ENCODE measurements at places on chromosomes 2 and 18.

GRCh38 chr2:159518321-159519005 lies 97.9 kb downstream of the BAZ2B start:
- DNase-seq = no peak

DNA sequence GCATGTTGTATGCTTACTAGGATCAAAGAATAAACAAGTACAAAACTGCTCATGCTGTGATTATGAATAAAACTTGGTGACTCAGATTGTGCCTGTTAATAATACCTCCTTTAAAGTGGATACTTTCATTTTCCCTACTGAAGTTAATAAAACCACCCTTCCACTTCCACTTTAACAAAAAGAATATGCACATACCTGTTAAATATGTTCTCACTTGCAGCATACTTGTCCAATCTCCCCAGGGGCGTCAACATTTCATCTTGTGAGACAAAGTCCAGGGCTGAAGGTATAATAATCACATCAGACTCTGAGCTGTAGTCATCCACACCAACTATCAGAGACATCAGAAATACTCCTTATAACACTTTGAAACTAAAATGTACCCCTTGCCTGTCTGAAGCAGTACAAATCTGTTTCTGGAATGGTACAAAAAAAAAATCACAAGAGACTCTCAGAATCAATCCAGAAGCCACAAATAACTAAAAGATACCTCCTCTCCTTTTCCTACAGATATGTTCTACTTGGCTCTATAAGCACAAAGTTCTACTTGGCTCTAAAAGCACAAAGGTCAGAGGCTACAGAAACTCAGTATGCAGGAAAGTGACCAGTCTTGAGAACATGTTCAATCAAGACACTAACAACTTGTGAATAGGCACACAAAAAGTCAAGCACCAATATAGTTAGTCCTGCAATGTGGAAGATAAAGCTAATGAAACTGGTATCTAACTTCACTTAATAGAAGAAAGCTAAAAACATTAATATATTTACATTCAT lies 19.3 kb downstream of the PPP4R1 start:
- DNase-seq = no peak

DNA sequence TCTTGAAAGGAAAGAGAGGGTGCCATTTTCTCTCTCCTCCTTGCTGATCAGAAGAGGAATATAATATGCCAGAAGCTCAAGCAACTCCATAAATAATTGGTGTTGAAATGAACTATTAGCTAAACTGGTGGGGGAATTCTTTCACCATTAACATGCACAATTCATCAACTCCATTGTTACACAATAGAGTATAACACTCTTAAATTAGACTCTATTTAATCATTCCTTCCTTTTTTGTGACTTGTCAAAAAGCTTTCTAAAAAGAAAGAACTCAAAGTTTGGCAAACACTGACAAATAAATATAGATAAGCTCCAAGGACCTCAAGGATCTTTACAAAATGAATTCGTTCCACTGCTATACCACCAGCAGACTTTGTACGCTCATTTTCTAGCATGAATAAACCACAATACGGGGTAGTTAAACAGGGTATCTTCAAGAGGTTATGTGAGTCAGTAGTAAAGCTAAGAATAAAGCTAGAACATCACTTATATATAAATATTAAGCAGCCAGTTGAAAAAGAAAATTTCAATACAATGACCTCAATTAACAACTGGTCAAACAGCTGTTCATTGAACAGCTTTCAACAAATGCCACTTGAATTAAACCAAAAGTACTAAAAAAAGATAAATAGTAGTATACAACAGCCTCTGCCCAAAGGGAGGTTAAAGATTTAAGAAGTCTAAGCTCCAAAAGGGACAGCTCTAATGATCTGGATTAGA lies 6.4 kb downstream of the TRAK2 start:
- DNase-seq = no peak

DNA sequence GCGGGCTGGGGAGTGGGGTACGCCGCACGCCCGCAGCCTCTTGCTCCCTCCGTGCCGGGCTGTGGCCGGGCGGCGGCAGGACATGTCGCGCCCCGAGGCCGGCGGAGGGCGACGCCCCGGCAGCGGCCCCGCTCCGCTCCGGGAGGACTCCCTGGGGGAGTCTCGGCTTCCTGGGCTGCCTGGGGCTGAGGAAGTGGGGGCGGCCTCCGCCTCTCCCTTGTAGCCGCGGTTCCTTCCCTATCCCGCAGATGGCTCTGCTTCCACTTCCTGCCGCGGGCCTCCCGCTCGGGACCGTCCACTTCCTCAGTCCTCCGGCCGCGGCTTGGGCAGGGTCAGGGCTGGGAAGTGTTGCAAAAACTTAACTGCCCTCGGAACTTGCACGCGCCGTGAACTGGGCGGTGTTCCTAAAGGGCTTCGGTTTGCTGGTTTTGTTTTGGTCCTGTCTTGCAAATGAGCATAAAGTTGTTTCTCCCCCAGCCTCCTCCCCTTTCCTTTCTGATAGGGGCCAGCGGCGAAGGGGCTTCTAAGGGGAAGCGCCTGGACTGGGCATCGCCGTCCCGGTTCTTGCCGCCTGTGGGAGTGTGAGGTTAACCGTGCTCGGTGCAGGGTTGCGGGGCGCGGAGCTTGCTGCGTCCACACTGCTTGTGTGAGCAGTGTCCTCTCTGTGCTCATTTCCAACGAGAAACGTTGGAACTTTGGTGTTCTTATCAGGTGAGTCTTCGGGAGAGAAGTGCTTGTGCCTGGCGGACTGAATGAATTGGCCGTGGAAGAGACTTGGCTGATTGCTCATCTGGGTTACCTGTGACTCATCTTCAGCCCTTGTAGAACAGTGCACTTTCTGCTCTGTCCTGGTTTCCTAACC lies 600 bp downstream of the RALB start:
- no peak for DNase-seq

DNA sequence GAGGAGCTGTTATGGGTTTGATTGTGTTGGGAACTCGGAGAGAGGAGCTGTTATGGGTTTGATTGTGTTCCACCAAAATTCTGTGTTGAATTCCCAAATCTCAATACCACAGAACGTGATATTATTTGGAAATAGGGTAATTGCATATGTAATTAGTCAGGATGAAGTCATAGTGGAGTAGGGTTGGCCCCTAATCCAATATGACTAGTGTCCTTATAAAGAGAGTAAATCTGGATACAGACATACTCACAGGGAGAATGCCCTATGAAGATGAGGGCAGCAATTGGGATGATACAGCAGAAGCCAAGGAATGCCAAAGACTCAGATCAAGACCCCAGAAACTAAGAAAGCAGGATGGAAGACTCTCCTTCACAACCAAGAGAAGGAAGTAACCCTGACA lies 1023.2 kb upstream of the ZEB2 start:
- DNase-seq = no peak

DNA sequence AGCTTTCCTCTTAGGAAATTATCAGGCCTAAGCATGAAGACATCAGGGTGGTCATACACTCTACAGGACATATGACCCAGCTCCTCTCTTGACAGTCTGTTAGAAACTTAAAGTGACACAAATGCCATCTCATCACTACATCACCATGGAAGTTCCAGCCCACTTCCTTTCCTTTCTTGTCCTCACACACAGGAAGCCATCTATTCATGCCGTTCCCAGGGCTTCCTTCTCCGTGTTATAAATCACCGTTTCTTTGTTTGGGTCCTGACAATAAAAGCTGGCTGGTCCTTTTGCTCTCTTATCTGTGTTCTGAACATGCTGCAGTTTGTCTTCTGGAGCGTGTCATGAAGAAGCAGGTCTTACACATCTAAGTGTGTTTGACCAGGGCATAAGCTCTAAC lies 692.1 kb upstream of the CELF4 start:
- no peak for DNase-seq

DNA sequence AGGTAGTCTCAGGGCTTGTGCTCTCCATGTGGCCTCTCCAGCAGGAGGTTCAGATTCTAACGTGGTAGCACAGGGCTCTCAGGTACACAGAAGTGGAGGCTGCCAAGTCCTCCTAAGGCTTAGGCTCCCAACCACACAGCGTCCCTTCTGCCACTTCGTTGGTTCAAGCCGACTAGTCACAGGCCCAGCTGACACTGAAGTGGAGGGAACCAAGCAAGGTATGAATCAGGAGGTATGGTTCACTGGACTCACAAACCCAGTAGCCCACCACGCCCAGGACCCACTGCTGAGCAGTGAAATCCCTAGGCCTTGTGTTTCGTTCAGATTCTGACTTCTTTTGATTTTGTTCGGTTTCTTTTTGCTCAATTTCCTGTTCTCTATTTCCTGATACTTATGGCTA lies 46.0 kb upstream of the SEC11C start:
- no peak for DNase-seq

DNA sequence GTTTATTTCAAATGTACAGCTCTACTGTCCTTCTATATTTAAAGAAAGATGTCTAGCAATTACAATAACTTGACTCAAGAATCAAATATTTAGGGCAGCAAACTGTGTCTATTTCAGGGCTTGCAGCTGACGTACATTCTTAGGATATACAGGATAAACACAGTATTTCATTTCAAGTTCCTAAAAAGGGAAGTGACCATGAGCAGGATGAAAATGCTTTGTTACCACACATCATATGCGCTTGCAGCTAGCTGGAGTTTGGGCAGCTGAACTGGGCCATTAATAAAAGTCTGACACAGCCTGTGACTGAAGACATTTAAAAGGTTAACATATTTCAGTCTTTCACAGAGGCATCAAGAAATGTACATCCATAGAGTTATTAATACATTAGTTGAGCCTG lies 264.6 kb upstream of the TRIB2 start:
- no peak for DNase-seq

DNA sequence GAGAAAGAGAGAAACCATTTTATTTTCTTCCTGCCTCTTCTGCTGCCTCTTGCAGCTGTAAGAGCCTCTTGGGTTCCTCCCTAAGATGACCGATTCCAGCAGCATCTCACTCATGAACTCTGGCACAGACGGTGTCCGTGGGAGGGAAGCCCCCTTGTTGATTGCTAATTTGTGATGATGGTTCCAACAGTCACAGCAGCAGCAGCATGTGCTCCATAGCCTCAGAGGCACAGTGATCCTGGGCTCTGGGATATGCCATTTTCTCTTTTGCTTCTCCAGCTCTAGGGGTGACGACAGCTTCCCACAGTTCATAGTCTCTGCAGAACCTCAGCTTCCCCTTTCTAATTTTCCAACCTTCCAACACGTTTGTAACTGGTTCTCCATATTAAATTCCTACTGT lies 324.2 kb upstream of the HS6ST1 start:
- DNase-seq = no peak

DNA sequence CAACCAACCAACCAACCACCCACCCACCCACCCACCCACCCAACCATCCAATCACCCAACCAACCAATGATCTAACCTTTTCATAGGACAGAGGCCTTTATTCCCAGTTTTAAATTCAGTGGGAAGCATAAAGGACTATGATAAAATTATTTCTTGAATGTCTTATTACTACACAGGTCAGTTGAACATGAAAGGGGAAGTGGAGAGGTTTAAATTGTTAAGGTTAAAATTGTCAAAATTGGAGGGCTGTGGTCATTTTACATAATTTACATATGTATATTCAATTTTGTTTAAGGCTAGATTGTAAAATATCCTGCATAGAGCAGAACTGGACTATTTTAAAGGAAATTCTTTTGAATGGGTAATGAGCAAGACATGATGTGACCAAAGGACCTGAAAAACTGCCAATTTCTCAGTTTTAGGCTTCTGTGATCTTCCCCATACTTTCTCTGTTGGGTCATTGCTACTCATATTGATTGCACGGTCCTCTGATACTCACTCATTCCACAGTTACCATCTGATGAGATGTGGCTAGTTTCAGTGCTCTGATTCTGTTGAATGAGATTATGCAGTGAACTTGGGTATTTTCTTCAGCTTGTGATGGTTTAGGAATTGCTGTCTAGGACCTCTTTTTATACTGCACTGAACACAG lies 127.4 kb downstream of the PLCL1 start:
- no peak for DNase-seq

DNA sequence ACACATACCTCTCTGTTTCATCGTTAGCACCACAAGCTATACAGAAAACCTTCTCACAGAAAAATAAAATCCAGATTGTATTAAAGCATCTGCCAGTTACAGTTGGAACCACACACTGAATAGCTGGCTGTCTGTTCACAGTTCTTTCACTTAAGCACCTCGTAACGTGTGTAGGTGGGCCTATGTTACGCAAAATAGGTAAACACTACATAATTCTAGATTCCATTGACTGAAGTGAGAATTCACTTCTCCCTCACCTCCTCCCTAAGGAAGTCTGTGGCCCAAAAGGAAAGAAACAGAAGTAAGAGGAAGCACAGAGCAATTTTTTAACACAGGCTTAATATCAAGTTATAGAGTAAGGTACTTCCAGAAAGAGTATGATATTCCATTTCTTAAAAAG lies 24.9 kb downstream of the PELI1 start:
- no peak for DNase-seq

DNA sequence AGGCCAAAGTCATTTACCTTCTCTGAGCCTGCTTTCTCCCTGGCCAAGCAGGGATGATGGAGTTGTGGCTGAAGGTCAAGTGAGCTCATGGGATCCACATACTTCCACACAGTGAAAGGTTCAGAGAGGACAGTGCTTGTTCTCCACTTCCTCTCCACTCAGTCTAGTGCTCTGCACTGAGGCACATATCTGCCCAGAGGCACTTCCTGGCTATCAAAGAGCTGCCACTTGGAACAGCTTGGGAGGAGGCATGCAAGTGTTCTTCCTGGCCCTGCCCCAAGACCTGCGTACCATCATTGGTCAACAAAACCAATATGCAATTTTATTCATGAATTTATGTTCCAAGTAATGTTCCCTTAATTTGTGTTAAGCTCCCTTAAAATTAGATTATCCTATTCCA lies 71.9 kb downstream of the RNF152 start:
- no peak for DNase-seq

GRCh38 chr2:13114391-13114790 lies 397.7 kb downstream of the TRIB2 start:
- no peak for DNase-seq

GRCh38 chr2:240133401-240133800 lies 2.7 kb downstream of the COPS9 start:
- no peak for DNase-seq

- DNase-seq = no peak
Observed at GRCh38 chr2:224155896-224156295, 116.8 kb upstream of the SERPINE2 start.

DNA sequence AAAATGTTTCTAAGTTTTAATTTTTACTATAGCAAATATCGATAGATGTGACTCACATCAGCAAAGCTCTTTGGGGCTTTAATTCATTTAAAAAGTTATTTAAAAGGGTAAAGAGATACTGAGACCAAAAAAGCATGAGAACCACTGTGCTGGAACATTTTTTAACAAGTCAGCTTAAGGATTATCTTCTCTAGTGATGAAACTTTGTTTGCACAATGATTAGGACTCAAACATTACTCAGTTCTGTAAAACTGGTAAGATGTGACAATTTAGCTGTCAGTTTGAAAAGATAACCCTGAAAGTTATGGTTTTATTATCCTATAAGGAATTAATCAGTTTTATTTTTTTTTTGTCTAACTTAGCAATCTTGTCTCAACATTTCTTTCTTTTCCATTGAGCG lies 301.4 kb downstream of the TSN start:
- DNase-seq = no peak

- no peak for DNase-seq
Observed at GRCh38 chr2:177265824-177266817, 1.6 kb upstream of the NFE2L2 start.
